ENCODE measurements at places on chromosomes 11 and 22.

DNA sequence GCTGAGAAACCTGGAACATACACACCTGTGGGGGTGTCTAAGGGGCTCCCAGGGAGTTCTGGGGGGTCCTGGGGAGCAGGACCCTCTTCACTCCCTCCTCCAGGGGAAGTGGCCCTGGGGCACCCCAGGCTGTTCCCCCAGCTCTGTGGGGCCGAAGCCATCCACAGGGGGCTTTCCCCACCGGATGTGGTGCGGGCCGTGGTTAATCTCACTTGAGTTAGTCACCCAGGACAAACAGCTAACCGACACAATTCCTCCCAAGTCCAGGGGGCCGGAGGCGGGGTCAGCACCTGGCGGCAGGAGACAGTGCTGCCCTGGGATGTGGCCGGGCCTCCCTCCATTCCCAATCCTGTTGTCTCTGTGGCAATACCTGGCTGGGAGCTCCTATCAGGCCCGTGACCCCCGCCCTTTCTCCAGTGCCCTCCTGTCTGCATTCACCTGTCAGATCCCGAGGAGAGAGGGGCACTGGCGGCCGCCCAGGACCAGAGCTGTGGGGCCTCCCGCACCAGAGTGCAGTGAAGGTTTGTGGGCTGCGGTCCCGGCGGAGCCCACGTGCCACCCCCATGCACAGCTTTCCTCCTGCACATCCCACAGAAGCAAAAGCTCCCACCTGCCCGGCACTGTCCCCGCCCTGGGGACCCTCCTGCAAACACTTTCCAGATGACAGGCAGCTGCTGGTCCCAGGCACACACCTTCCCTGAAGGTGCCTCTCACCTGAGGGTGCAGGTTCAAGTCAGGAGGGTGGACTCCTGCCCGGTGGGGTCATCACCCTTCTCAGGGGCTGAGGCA is 5.2 kb upstream of the MUC5AC start:
- no peak for DNase-seq

GRCh38 chr22:25420471-25420924 is 144.0 kb upstream of the GRK3 start:
- no peak for DNase-seq

DNA sequence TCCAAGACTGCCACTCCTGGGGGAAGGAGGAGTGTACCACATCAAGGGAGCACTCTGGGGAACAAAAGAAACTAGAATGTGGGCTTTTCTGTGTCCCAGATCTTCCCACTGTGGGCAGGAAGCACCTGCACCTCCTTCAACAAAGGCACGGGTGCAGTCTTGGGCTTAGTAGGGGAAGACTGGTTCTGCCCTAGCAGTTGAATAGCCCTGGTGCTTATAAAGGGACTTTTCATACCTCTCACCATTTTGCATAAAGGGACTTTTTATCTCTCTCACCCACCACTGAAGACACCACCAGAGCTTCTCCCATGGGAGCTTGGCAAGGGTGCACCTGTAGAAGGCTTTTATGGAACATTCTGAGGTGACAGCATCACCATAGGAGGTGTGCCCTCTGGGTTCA is 65.8 kb upstream of the MS4A8 start:
- no peak for DNase-seq

- DNase-seq, result no peak
Measured at GRCh38 chr22:36358533-36359469, 29.0 kb downstream of the MYH9 start.

DNA sequence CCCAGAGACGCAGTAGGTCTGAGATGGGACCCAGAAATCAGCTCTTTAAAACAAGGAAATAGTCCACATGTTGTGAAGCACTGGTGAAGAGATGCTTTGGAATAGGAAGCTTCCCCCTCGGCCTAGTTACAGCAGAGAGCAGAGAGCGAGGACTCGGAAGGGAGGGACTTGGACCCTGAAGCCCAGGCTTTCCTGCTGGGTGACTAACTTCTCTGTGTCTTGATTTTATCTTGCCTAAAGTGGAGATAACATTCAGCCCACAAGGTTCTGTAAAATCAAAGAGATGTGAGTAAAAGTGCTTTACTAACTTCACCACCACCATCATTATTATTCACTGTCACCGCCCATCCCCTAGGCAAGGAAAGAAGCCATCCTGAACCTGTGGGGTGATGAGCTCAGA is 58.4 kb downstream of the THAP12 start:
- no peak for DNase-seq

DNA sequence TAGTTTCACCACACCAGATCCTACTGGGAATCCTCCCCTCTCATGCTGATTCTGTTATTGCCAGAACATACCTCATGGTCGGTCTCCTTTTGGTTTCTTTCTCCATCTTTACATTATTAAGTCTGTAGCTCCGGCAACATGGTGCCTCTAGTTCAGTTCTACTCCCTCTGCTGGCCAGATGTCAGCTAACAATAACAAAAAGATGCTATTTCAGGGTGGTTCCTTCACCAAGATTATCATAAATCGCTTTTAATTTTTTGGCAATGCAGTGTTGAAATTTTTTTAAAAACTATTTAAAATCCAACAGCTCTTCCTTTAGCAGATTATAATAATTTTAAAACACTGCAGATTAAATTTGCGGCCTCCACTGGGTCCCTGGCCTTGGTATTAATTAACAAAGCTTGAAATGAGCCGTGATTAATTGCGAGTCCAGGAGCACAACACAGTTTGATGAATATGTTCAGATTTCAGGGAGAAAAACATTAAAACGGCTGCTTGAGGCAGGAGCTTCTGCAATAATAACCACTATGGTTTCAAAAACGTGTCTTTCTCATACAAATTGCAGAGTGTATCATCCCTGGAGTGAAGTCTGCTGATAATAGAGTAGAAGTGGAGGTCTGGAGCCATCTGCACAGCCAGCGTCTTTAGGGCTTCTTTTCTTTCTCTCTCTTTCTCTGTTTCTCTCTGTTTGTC is 492.9 kb upstream of the KIRREL3 start:
- no peak for DNase-seq

GRCh38 chr11:114260077-114260476 is 36.1 kb upstream of the NNMT start:
- DNase-seq, result no peak

DNA sequence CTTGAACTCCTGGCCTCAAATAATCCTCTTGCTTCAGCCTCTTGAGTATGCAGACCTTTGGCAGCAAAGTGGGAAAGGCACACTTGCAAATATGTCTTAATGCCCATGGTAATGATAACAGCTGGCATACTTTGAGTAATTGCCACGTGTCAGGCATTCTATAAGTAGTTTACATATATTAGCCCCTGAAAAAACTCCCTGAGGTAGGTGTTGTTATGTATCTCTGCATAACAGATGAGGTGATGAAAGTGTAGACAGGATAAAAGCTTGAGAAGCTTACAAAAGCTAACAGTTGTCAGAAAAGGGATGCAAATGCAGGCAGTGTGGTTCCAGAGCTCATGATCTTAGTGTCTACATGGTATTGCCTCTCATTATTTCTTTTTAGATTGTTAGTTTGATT is 291.1 kb upstream of the C11orf87 start:
- DNase-seq, result no peak

DNA sequence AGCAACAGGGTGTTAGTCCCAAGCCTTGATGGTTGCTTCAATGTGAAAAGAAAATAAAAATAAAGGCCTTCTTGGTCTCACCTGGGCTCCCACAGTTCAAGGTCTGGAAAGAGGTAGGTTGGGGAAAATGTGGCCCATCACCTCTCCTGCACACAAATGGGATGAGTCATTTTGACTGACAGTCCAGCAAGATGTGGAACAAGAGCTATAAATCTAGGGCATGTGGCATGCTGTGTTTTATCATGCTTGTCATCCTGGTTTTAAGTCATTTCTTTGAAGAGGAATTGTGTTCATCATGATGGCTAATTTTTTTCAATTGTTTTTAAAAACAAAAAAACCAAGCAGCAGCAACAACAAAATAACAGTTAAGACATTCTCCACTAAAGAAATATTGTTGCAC is 503.7 kb downstream of the NTM start:
- no peak for DNase-seq

GRCh38 chr11:64959498-64959897 is 12.4 kb downstream of the MAJIN start:
- DNase-seq, result no peak

DNA sequence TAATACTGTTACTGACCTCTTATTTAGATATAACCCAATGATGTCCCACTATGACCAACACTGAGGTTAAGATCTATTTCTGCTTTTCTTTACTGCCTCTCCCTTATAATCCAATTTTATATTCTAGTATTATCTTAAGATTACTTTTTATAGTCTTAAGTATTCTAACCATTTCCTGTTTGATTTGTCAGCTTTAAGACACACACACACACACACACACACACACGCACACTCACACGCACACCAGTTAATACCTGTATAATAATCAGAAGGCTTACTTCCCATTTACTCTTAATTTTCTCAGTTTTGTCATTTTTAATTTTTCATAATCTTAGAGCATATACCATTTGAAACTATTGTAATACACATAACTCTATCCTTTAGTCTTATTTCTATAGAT is 226.0 kb upstream of the C11orf87 start:
- no peak for DNase-seq

GRCh38 chr22:20022978-20023613 is 2.2 kb downstream of the TANGO2 start:
- DNase-seq, result no peak

DNA sequence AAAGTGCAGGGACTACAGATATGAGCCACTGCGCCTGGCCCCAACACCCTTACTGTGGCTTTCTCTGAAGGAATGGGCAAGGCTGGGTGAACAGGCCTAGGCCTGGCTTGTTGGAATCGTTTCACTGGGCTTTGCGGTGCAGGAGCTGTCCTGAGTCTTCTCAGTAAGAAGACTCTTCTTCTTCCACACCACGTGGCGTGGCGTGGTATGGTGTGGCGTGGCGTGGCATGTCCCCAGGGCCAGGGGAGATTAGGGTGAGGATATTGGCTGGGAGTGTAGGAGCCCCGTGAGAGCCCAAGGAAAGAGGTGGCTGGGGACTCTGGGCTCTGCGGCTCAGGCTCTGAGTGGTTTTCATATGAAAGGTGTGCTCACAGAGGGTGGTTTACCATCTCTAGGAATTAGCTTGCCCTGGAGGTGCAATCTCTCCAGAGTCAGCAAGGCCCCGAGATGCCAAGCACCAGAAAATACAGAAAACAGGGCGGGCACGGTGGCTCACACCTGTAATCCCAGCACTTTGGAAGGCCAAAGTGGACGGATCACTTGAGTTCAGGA is 70.7 kb downstream of the PARVB start:
- no peak for DNase-seq

DNA sequence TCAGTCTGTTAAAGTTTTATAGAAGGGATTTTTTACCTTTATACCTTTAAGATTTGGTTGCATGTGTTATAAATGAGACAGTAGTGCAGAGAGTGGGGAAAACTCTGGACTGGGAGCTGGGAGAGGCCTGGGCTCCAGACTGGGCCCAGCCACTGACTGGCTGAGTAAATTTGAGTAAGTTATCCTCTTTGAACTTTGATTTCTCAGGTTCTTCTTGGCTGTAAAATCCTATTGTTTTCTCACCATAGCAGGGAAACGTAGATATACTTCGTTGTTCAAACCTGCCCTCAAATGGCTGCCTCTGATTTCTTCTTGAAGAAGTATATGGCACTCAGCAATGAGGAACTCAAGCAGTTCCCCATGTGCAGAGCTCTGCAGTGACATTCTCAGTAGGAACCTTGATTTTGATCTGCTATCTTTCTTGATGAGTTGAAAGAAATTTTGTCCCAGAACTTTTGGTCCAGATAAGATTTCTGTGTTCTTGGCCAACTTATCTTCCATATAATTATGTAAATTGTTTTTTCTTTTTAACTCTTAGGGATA is 8.8 kb downstream of the BMAL1 start:
- no peak for DNase-seq

DNA sequence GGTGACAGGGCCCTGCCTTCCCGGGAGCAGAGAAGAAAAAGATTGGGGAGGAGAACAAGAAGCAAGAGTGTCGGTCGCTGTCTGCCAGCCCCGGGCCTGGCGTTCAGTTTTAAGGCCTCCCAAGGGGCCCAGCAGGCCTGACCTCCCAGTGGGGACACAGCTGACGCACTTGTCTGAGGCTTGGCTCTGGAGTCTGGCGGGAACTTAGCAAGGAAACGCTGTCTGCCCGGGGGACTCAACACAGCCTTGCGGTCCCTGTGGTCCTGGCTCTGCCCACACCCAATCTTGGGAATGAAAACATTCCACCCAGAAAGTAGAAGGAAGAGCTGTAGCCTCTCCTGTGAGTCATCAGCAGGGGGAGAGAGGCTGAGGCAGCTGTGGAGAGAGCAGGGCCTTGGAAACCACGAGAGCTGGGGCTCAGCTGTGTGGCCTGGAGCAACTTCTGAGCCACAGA is 54.4 kb downstream of the TRAF6 start:
- DNase-seq, result peak; percentile 97

GRCh38 chr11:2574553-2575535 is 125.0 kb downstream of the KCNQ1OT1 start:
- DNase-seq, result no peak

GRCh38 chr11:133808393-133809140 is 36.7 kb downstream of the SPATA19 start:
- no peak for DNase-seq

- DNase-seq, result no peak
Measured at GRCh38 chr11:3215346-3216026, 3.1 kb downstream of the MRGPRG start.

- no peak for DNase-seq
Measured at GRCh38 chr22:27218012-27218920, 560.9 kb downstream of the MIAT start.

- peak; percentile 63 for DNase-seq
Measured at GRCh38 chr22:36781656-36782627, 6.0 kb upstream of the IFT27 start.

- no peak for DNase-seq
Measured at GRCh38 chr11:48091426-48092102, 111.2 kb downstream of the PTPRJ start.

DNA sequence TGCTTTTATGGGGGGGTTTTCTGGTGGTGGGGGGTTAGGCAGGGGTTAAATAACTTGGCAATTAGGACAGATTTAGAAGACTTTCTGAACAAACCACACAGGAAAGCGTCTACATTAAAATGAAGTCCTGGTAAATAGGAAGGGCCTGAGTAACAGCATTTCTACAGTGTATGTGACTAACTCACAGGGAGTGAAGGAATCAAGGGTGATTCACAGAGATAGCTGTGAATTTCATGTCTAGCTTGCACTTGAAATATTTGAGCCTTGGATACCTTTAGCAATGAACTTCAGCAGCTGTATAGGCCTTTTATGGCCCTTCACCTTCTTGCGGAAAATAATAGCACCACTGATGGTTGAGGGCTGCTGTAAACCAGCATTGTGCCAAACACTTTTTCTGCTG is 26.1 kb upstream of the LDHA start:
- no peak for DNase-seq

GRCh38 chr11:62875698-62876478 is 4.8 kb upstream of the SLC3A2 start:
- DNase-seq, result no peak

GRCh38 chr11:128501632-128502549 is 85.5 kb downstream of the ETS1 start:
- no peak for DNase-seq

- DNase-seq, result no peak
Measured at GRCh38 chr11:36449561-36450096, 60.4 kb downstream of the TRAF6 start.

- DNase-seq, result no peak
Measured at GRCh38 chr11:73838443-73839122, 38.1 kb downstream of the COA4 start.

- peak; percentile 16 for DNase-seq
Measured at GRCh38 chr22:27581688-27582087, 219.9 kb downstream of the MN1 start.

GRCh38 chr11:128687321-128687720 is 6.6 kb upstream of the FLI1 start:
- no peak for DNase-seq

GRCh38 chr11:67409261-67409666 is 5.4 kb downstream of the TBC1D10C start:
- DNase-seq, result no peak

- peak; percentile 17 for DNase-seq
Measured at GRCh38 chr11:123624974-123625373, 29.4 kb downstream of the SCN3B start.
